ENCODE measurements at places on chromosomes 2 and 18.

- no peak for DNase-seq
Measured at GRCh38 chr18:35284841-35285240, 5.2 kb downstream of the ZSCAN30 start.

- no peak for DNase-seq
Measured at GRCh38 chr18:27652480-27653121, 467.5 kb upstream of the CHST9 start.

- no peak for DNase-seq
Measured at GRCh38 chr2:15726321-15727057, 134.8 kb downstream of the DDX1 start.

DNA sequence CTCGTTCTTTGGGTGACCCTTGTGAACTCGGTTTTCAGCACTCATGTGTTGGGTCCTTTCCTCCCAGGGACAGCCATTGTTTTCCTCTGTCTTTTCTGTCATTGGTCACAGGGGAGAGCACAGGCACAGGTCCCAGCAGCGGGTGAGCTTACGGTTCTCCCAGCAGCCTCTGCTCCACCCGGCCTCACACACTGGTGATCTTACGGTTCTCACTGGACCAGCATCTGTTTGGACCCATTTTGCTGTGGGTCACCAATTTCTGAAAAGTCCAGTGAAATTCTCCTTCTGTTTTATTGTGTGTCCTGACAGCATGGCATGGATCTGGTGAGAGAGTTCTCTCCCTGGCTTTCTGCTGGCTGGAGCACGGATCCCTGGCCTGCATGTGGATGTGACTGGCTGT lies 49.8 kb upstream of the ANKRD62 start:
- DNase-seq: no peak

DNA sequence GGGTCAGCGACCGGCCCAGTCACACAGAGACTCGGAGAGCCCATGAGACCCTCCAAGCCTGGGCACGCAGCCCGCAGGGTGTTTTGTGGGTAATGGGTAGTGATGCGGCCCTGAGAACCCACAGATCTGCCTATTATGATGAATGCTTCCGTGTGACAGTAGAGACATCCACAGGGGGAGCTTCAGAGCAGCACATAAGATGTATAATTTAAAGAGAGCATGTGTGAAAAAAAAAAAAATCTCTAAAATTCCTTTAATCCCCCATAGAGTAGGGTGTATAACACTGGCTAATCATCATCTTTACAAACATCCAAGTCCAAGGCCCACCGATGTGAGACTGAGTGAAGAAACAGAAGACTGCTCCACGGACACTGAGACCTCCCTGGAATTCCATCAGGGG lies 34.6 kb downstream of the BIN1 start:
- no peak for DNase-seq

DNA sequence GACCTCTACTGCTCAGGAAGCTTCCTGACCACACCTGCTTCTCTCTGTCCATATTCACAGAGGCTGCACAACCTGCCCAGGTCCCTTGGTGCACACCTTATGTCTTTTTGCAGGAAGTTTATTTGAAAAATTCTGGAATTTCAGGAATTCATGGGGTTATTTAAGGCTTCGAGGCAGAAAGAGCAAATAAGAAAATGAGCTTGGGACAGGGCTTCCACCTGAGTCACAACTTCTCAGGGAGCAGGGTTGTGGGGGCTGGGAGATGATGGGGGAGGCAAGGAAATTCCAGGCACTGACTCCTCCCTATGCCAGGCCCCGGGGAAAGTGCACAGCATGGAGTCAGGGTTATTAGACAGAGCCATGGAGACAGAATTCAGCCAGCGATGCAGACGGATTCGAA lies 57.7 kb downstream of the INHBB start:
- DNase-seq: no peak
